ENCODE measurements at places on chromosomes 11 and 22.

DNA sequence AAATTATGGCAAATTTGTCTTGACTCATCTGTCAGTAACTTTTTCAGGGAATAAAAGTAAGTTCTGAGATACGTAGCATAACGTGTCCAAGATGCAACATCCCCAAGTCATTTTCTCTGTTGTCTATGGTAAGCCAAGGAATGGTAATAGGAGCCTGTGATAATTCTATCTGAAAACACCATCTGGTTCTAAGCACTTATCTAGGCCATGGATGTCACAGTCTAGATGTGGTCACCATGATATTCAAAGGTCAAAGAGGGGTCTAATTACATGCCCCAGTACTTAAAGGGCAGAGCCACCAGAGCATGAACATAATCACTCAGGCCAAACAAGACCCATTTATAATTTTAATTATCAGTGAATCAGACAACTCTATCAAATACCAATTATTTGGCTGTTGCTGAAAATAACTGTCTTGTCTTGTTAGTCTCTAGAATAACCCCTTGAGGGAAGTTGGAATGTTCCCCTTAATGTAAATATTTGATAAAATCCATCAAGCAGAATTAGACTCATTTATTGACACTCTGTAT, 225.1 kb upstream of the MPPED2 start:
- DNase-seq = no peak

DNA sequence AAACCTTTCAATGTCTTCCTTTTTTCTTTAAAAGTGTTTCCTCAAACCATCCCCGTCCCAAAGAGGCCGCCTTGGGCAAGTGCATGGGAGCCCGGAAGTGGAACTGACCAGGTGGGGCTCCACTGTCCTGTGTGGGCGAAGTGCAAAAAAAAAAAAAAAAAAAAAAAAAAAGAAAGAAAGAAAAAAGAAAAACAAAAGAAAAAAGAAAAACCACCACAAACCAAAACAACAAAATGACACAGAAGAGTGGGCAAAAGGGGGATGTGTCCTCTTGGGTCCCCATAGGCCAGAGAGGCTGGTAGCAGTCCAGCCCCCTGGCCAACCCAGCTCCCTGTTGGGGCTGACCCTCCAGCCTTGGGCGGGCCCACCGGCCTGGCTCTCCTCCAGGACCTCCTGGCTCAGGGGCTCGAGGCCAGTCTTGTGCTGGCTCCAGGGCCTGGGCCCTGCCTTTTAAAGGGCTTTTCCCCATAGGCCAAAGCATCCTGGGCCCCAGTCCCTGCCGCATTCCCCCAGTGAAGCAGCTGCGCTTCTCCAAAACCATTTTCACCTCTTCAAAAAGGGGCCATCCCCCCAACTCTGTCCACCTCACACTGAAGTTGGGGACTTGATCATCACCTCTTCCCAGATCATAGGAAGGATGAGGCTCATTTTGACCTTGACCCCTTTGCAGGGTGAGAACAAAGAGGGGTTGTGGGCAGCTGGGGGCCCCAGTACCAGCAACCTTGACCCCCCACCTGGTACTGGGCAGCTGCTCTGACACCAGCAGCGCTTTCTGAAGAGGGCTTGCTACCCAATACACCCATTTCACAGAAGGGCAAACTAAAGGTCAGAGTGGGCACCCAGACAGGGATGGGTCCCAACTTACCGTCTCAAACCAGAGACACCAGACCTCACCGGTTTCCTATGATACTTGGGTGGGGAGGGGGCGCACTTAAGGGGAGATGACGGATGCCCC, 9.4 kb downstream of the CBX6 start:
- no peak for DNase-seq

GRCh38 chr22:43213051-43213450, 26.1 kb upstream of the TTLL12 start:
- DNase-seq = no peak

- no peak for DNase-seq
These were observed 54.4 kb downstream of the RRAS2 start for GRCh38 chr11:14304601-14305000.

GRCh38 chr11:10670099-10670498, 23.5 kb downstream of the IRAG1 start:
- DNase-seq = no peak

DNA sequence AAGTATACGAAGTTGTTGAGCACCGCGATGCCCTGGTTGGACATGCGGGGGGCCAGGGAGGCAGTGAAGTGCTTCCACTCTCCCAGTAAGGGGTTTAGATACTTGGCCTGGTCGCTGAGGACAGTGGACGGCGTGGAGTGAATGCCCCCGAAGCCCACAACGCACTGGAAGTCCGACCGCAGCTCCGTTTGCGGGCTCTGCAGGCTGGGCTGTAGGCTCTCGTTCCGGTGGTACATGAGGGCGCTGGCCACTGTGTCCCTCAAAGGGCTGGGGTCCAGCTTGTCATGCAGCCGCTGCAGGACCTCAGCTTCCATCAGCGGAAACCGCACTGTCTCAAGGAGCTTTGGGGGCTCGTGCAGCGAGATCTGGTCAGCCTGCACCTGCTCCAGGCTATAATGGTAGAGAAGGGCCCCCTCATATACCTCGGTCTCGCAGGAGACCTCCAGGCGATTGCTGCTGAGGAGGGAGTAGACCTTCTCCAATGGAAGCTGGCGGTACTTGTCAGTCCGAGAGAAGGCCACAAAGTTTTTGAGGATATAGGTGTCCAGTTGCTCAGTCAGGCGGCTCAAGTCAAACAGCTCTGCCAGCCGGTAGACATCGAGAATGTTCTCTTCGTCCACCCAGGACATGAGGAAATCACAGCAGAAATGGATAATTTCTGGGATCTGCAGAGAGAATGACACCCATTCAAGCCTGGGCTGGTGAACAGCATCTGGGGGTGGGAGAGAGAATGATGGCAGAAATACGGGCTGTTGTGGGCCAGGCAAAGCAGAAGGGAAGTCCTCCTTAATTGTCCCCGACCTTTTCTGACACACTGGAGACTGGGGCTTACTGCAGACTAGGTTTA, 27.5 kb upstream of the SCARF2 start:
- DNase-seq = no peak

- DNase-seq = no peak
These were observed 23.1 kb downstream of the MB start for GRCh38 chr22:35593891-35594470.
